ENCODE measurements at places on chromosomes 4 and X. TPM values are rescaled to one million over a fixed set of nuclear protein-coding genes. Genes with fewer than 3 reads are reported as not detected.

DNA sequence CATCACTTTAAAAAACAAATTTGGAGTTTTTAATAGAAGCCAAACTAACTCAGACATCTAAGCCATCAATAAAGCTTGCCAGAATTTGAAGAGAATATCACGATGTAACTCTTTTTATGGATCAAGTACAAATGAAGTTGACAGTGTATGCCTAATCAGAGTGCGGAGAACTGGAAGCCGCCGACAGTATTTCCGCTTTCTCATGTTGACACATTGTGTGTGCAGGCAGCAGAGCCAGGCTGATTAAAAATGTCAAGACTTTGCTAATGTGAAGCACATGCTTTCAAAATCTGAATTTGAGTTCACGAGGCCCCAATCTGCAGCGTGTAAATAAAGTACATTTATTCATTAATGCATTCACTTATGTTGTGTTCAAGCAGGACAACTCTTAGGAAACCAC, 161.2 kb downstream of the TENM3 start:
- H3K36me3 ChIP-seq, result no peaks in the 10 kb centered on the region
- no peak overlapping the region for H3K27ac ChIP-seq
- H3K4me1 ChIP-seq, result no peaks in the 10 kb centered on the region
- no peak for DNase-seq

WAS gene
- total RNA-seq, result 14.2 TPM

DNA sequence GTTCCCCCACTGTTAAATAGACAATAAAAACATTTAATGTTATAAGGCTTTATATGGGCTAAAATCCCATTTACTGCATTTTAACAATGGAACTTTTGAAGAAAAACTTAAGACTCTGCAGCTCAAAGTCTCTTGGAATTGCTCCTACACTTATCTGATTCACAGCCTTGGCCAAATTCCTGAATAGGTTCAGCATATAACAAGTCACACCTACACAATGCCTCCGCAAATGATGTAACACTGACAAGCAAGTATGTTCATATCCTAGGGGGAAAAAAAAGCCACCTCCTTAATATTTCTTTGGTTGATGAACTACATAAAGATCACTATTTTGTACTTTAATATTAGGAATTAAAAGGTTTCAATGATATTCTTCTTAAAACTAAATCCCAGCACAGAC, 34.5 kb downstream of the RPS6KA6 start:
- no peak overlapping the region for H3K27ac ChIP-seq
- H3K4me3 ChIP-seq, result no peak overlapping the region
- H3K27me3 ChIP-seq, result no peaks in the 10 kb centered on the region

GRCh38 chrX:118976599-118977340, 2.4 kb downstream of the LONRF3 start:
- DNase-seq, result peak; percentile 55
- no peak overlapping the region for H3K27ac ChIP-seq
- H3K4me1 ChIP-seq, result no peaks in the 10 kb centered on the region
- H3K4me3 ChIP-seq, result no peak overlapping the region
- H3K36me3 ChIP-seq, result no peaks in the 10 kb centered on the region

DNA sequence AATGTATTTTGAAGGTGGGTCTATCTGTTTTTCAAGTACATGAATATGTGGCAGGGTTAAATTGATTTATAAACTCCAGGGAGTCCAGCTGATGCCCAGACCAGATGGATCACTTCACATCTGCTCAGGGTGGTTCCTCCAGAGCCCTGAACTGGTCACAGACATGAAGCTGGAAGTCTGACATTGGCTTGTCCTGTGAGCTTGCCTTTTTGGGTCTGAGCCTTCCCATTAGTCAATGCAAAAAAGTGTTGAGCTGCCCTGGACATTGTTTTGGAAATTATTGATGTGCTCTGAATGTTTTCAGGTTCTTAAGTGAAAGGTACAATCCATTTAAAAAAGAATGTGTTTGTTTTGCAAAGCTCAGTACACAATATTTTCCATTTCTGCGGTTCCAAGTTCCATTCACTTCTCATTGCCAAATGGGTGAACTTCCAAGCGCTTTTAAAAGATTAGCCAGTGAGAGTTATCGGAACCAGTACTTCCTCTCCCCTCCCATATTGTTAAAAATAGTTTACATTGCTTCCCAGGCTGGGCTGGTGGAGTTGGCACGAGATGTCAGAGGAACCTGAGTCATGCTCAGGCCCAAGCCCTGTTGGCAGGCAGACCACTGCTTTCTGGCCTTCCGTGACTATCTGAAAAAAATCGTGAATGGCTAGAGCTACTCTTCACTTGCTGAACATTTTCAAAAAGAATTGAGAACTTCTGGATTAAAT, 52.1 kb downstream of the PDGFRA start:
- no peaks in the 10 kb centered on the region for H3K36me3 ChIP-seq
- peaks cover 2% of the 10 kb centered on the region for H3K4me1 ChIP-seq
- no peaks in the 10 kb centered on the region for H3K27me3 ChIP-seq

GRCh38 chr4:68349279-68349648, 626 bp downstream of the YTHDC1 start:
- H3K36me3 ChIP-seq, result no peaks in the 10 kb centered on the region
- H3K27me3 ChIP-seq, result no peaks in the 10 kb centered on the region
- peak overlapping the region; percentile 97 for H3K4me3 ChIP-seq

DNA sequence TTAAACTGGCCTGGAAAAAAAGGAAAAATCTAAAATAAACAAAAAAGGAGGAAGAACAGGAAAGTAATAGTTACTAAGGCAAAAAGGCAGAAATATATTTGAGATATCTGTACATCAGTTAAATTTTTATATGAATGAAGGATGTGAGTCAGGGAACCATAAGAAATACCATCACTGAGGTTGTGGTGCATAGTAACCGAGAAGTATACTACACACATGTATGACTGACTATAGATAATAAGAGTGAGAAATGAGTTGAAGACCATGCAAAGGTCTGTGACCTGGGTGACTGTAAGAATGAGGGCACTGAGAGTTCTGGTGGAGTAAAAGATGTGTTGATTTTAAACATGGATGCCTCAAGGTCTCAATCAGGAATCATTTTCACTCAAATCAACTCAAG, 220.6 kb upstream of the FAM241A start:
- H3K36me3 ChIP-seq, result no peaks in the 10 kb centered on the region
- H3K4me1 ChIP-seq, result no peaks in the 10 kb centered on the region
- H3K27ac ChIP-seq, result no peak overlapping the region

DNA sequence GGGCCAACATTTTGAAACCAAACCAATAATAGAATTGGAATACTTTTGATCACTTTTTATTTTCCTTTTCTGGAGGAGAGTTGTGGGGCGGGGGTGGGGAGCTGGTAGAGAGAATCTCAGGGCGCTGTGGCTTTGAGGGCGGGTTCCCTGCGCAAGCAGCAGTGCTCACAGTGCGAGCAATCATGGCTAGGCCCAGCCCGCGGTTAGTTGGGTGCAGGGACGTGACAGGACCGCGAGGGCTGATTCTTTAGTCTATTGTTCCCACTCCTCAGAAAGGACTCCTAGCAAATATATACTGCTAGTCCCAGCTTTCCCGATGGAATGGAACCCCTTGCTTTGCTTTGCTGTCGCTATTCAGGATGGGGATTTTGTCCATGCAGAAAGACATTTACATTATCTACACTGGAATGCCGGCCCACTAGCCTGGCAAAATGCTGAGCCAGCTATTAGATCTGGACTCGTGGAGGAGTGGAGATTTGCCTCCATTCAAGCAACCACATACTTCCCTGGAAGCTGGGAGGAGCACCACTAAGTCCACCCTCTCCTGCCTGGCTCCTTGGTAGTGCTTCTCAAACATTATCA, 23.9 kb upstream of the APLN start:
- no peaks in the 10 kb centered on the region for H3K4me1 ChIP-seq
- no peak for DNase-seq
- H3K27ac ChIP-seq, result peak overlapping the region; percentile 17
- H3K4me3 ChIP-seq, result no peak overlapping the region

SLC25A43 gene
- 15.5 TPM for total RNA-seq

UGT2A1 gene
- total RNA-seq, result not detected

CT45A3 gene
- total RNA-seq, result not detected

RAB40A gene
- total RNA-seq, result 1.4 TPM

FREM3 gene
- 0.06 TPM for total RNA-seq

GRCh38 chr4:17092736-17093437, 194.4 kb upstream of the LDB2 start:
- no peaks in the 10 kb centered on the region for H3K27me3 ChIP-seq
- no peak overlapping the region for H3K4me3 ChIP-seq
- H3K36me3 ChIP-seq, result no peaks in the 10 kb centered on the region
- H3K27ac ChIP-seq, result no peak overlapping the region

DNA sequence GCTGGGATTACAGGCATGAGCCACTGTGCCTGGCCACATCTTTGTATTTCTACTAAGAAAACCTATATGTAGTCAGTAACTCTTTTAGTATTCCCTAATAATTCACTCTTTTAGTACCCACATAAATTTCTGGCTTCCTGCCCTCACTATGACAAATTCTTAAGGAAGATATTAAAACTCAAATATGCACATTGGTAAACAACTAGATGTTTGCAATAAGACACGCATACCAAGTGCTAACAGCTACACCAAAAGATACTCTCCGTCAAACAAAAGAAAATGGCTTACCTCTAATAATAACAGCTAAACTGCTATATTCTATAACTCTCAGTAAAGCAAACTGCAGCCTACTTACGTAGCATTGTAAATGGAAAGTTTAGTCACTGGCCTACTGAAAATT, 6.3 kb downstream of the UBA6 start:
- no peak overlapping the region for H3K27ac ChIP-seq
- DNase-seq, result no peak
- H3K4me3 ChIP-seq, result no peak overlapping the region
- no peaks in the 10 kb centered on the region for H3K36me3 ChIP-seq

DNA sequence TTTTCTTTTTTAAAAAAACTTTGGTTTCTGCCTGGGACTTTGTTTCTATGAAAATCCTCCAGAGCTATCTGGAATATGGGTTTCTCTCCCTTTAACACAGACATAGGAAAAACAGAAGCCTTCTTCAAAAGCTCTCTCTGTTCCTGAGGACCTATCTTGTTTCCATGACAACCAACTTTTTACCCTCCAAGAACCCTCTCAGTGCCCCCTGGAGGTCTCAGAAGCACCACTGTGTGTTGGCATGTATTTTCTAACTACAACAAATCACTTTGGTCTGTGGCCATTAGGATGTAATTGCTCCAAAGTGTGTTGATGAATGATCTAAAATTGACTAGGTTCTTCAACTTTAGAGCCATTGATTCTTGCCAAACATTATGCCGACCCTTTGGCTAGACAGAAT, 1331.6 kb downstream of the ADGRL3 start:
- H3K27me3 ChIP-seq, result no peaks in the 10 kb centered on the region
- no peak for DNase-seq
- H3K27ac ChIP-seq, result no peak overlapping the region
- H3K36me3 ChIP-seq, result no peaks in the 10 kb centered on the region
- no peaks in the 10 kb centered on the region for H3K4me1 ChIP-seq
- H3K4me3 ChIP-seq, result no peak overlapping the region

HTN3 gene
- not detected for total RNA-seq

- no peak for DNase-seq
- H3K27me3 ChIP-seq, result peaks cover 2% of the 10 kb centered on the region
- no peaks in the 10 kb centered on the region for H3K4me1 ChIP-seq
- H3K36me3 ChIP-seq, result peaks cover 2% of the 10 kb centered on the region
- no peak overlapping the region for H3K27ac ChIP-seq
- no peak overlapping the region for H3K4me3 ChIP-seq
Observed at GRCh38 chr4:163350672-163351071, 7.0 kb downstream of the NPY5R start.

GRCh38 chr4:74578329-74578728, 133.4 kb downstream of the AREG start:
- H3K4me1 ChIP-seq, result no peaks in the 10 kb centered on the region
- H3K27me3 ChIP-seq, result no peaks in the 10 kb centered on the region
- no peaks in the 10 kb centered on the region for H3K36me3 ChIP-seq
- H3K4me3 ChIP-seq, result no peak overlapping the region
- no peak for DNase-seq
- no peak overlapping the region for H3K27ac ChIP-seq

GRCh38 chr4:155539746-155540145, 126.9 kb upstream of the GUCY1A1 start:
- H3K27me3 ChIP-seq, result no peaks in the 10 kb centered on the region
- H3K4me3 ChIP-seq, result no peak overlapping the region
- H3K36me3 ChIP-seq, result no peaks in the 10 kb centered on the region
- no peak overlapping the region for H3K27ac ChIP-seq

PCSK1N gene
- total RNA-seq, result 131 TPM

AFM gene
- not detected for total RNA-seq

DNA sequence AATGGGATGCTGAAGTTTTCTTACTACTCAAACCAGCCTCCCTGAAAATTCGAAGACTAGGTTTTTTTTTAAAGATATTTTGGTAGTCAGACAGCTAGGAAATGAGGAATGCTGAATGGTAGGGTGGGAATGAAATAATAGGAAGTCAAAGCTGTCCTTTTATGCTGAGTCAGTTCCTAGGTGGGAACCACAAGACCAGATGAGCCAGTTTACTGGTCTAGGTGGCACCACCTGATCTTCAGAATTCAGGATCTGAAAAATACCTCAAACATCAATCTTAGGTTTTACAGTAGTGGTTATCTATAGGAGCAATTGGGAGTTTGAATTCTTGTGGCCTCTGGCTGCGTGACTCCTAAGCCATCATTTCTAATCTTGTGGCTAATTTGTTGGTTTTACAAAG, 183.1 kb upstream of the GALNT7 start:
- H3K36me3 ChIP-seq, result no peaks in the 10 kb centered on the region
- no peaks in the 10 kb centered on the region for H3K27me3 ChIP-seq
- no peak overlapping the region for H3K27ac ChIP-seq
- DNase-seq, result no peak
- no peak overlapping the region for H3K4me3 ChIP-seq

- DNase-seq, result no peak
- no peaks in the 10 kb centered on the region for H3K4me1 ChIP-seq
- H3K27me3 ChIP-seq, result no peaks in the 10 kb centered on the region
- H3K36me3 ChIP-seq, result no peaks in the 10 kb centered on the region
- H3K4me3 ChIP-seq, result no peak overlapping the region
Observed at GRCh38 chrX:5756616-5757015, 472.1 kb downstream of the NLGN4X start.

VCX gene
- not detected for total RNA-seq

DNA sequence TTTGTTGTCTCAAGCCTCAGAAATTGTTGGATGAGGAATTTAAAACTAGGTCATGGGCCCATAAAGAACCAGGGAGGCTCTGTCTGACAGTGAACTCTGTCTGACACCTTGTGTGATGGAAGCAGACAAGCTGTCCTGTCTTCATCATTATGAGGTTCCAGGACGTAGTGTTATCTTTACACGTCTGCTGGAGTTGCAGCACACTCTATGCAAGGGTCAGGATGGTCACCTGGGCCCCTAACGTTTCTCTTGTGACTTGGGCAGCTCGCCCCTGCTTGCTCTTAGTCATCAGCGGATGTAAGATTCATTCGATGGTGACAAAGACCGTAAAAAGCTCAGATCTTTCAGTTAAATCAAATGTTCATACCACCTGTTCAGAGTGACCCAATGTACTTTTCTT, 92.0 kb upstream of the ADGRG2 start:
- no peak for DNase-seq
- no peaks in the 10 kb centered on the region for H3K27me3 ChIP-seq
- H3K36me3 ChIP-seq, result no peaks in the 10 kb centered on the region
- no peak overlapping the region for H3K4me3 ChIP-seq
- H3K27ac ChIP-seq, result no peak overlapping the region

GRCh38 chrX:73877687-73878086, 314.7 kb downstream of the CHIC1 start:
- no peak overlapping the region for H3K4me3 ChIP-seq
- no peaks in the 10 kb centered on the region for H3K27me3 ChIP-seq
- no peak overlapping the region for H3K27ac ChIP-seq
- DNase-seq, result no peak

Data from kidney (tissue), 22 donors.